ENCODE measurements at places on chromosomes 4 and X.

GRCh38 chrX:25878806-25879205, 259.3 kb upstream of the MAGEB18 start:
- DNase-seq, result no peak

DNA sequence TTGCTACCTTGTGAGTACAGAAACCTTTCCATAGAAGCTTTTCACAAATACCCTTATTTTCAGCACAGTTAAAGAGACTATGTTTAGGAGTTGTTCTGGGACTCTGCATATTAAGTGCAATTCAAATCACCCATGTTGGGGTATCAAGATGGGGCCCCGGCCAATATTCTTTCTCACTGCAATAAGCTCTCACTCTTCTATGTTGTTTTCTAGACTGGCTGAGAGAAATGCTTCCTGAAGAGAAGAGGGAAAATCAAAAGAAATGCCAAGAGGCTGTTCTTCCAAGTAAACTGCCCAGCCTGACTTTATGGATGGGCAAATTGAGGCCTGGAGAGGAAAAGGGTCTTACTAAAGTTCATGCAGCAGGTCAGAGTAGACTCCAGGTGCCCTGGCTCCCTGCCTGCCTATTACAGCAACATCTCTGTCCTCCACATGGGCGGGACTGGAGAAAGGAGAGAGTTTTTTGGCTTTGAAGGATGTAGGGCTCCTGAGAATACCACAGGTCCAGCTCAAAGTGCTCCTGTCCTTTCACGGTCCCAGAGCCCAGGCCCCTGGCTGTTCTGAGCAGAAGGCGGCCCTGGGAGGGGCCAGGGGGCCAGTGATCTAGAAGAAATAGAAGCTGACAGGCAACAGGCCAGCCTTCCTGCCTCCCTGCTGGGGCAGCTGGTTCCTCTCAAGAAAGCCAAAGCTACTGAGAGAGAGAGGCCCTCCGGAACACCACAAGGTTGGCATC, 745 bp upstream of the IQSEC2 start:
- no peak for DNase-seq

GRCh38 chr4:187992971-187993370, 2.6 kb upstream of the ZFP42 start:
- no peak for DNase-seq

DNA sequence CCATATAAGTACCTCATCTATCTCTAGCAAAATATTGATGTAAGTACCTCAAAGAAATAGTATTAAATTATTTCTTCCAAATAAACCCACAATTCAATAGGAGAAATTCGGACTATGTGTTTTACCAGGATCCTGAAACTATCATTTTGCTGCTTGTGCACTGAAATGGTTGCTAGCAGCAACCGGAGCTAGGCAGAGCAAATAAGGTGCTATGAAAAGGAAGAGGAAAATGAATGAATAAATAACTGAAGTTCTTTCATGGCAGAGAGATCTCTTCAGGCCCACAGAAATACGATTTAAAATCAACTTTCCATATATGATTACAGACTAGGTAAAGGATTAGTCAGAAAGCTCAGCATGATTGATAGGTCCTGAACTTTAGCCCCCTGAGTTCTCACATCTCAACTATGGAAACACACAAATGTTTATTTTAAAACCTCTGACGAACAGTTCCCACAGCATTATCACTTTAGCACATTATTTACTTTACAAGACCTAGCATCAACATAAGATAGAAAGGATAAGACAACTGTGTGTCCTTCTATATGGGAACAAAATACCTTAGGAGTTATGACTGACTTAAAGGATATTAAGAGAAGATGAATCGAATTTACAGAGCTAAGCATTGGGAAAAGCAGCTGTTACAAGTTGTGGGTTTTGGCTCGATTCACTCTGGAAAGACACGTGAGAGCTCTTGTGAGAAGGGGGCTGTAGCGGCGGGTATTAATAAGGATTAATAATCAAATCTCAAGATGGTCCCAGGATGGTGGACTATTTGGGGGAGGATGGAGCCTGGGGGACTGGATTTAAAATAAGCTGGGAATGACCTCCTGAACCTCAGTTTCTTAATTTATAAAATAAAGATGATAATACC, 104.3 kb downstream of the CORIN start:
- DNase-seq, result no peak

GRCh38 chr4:83054928-83055327, 19.9 kb downstream of the COPS4 start:
- no peak for DNase-seq

DNA sequence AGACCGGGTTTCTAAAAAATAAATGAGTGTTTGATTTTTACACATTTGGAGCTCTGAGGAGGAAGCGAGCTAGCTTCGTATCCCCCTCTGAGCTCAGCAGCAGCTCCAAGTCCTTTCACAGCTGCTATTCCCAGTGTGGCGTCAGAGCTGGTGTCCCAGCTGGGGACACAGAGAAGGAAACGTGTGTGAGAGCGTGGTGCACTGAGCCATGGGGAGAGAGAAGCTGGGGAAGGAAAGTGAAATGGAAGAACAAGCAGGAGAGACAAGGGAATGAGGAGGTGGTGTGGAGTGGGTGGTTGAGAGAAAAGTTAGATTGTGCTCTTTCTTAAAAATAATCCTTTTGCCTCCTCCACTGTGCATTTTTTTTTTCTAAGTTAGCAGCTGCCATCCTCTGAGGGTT, 79.5 kb upstream of the SLC4A4 start:
- no peak for DNase-seq

- no peak for DNase-seq
Observed at GRCh38 chr4:155602351-155603140, 64.1 kb upstream of the GUCY1A1 start.

Measured in omental fat pad (tissue), 4 donors.